ENCODE measurements at places on chromosomes 3 and 15.

DNA sequence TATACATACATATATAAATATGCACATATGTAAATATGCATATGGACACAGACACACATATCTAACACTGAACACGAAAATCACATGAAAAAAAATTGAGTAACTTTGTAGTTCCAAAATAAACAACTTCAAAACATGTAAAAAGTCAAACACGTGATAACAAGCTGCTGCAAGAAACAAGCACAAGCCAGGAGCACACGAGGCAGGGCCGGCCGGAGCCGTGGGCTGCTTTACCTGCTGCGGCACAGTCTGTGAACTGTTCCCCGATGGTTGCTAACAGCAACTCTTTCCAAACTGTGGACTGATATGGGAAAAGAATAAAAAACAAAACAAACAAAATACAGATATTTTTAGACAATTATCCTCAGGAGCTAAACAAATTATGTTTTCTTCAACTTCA is 31.6 kb downstream of the EIF4E3 start:
- no peak for DNase-seq

GRCh38 chr3:101185341-101185740 is 135.0 kb downstream of the IMPG2 start:
- DNase-seq = no peak

DNA sequence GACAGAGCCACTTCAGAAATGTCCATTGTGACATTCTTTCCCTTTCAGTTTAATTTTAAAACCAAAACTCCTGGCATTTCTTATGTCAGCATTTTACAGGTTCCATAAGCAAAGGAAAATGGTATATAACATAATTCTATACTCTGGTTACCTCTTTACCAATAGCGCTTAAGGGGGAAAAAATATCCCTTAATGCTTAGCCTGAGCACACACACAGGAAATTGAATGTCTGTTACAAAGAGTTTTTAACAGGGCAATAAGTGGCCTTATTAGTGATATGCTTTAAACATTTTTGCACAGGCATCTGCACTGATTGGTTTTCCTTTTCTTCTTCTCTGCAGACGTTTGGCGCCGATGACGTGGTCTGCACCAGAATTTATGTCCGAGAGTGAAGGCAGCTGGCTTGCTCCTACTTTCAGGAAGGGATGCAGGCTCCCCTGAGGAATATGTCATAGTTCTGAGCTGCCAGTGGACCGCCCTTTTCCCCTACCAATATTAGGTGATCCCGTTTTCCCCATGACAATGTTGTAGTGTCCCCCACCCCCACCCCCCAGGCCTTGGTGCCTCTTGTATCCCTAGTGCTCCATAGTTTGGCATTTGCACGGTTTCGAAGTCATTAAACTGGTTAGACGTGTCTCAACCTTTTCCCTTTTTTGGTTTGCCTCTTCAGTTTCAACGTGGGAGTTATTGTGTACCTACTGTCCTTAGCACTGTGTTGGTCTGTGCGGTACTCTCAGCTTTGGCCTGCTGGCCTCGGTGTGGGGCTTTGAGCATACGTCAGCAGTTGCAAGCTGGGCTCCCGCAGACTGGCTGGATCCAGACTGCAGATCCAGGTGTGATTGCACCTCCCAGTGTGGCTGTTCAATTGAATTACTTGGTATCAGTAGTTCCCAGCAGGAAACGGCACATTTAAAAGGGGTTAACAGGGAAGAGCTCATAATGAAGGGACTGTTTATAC is 7.7 kb downstream of the CRABP1 start:
- no peak for DNase-seq

DNA sequence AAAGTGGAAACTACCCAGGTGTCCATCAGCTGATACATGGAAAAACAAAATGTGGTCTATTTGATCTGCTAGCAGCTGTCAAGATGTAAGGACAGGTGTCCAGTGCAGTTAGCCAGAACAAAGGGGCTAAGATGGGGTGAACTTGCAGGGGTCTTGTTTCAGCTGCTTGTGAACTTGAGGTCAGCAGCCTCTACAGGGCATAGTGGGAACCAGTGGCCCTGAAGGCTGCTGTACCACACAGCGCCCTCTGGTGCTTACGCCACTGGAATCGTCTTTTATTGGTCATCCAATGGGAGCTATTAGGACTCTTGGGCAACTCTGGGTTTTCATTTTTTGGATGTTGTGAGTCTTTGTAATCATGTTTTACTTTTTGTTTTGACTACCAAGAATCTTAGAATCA is 62.2 kb upstream of the CTSH start:
- DNase-seq = no peak

DNA sequence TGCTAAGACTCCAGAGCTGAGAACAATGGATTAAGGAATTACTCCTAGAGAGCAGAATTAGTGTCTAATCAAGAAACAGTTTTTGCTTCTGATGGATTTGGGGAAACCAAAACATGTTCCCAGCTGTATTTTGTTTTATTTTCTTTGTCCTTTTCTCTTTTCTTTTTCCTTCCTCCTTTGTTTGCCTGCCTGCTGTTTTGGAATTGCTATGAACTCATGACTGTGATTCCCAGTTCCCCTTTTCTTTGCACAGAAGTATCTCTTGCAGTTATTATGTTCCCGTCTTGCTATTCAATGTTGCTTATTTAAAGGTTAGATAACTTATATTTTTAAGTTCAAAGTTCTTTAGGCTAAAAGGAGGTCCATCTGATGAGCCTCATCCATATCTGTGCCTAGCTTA is 77.0 kb upstream of the GBE1 start:
- DNase-seq = no peak

DNA sequence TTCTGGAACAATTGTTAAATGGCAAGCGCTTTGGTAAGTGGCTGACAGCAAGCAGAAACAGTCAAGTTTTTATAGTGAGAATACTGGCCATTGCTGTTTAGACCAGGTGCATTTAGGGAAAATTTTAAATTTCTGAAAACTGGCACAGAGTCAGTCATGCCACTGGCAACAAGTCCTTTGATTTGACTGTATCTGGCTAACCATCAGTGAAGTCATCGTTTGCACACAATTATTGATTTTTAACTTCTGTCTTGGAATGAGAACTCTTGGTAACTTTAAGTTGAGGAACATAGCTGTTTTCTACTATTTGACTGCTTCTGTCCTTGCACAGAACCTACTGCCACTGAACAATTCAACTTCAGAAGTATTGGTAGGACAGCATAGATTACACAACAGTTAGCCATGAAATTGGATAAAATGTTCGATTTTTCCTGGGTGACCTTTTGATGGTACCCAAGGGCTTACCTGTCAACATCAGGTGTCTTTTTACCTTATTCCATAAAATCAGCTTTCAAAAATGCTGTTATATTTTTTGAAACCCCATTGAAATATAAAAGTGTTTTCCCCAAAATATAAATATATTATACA is 225.0 kb downstream of the PDZRN3 start:
- DNase-seq = no peak

- DNase-seq = no peak
These were observed 210.2 kb downstream of the ADAMTS17 start for GRCh38 chr15:100131321-100132224.

GRCh38 chr3:101646726-101647125 is 30.2 kb downstream of the ZBTB11 start:
- DNase-seq = no peak

- no peak for DNase-seq
These were observed 10.1 kb downstream of the ALPK3 start for GRCh38 chr15:84827246-84827645.

DNA sequence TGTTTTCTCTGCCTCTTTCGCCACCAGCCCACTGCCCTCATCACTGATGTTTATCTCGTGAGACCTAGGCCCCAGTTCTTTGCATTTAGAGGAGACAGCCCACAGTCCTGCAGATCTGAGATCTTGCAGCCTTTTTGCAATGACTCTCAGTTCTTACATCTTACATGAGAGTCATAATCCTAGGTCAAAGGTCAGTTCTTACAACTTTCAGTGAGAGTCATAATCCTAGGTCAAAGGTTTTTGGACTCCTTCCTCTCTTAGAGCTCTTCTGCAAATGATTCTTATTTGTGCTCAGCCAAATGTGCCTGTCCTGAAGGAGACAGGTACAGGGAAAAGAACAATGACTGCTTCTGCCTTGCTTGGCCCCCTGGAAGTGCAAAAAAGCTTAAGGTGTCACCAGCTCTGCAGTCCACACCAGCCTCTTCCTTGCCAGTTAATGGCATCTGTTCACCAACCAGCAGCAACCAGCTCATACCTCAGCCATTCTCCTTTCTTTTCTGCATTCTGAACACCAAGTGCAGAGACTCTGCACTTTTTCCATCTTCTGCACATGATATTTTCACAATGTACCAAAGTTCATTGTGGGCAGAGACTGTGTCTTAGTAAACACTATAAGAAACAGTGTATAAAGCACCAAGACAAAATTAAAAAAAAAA is 67.1 kb downstream of the ABHD5 start:
- DNase-seq = no peak

Data from brain (organoid and tissue), 16 donors.